ENCODE measurements at places on chromosomes 4 and X. TPM values are rescaled to one million over a fixed set of nuclear protein-coding genes. Genes with fewer than 3 reads are reported as not detected.

Gene ZNF711
- total RNA-seq: 9.3 TPM

GRCh38 chr4:75655562-75655961 is 17.6 kb downstream of the G3BP2 start:
- DNase-seq: no peak

Gene PRDM8
- total RNA-seq: 8.5 TPM

Gene TDO2
- 0.11 TPM for total RNA-seq

DNA sequence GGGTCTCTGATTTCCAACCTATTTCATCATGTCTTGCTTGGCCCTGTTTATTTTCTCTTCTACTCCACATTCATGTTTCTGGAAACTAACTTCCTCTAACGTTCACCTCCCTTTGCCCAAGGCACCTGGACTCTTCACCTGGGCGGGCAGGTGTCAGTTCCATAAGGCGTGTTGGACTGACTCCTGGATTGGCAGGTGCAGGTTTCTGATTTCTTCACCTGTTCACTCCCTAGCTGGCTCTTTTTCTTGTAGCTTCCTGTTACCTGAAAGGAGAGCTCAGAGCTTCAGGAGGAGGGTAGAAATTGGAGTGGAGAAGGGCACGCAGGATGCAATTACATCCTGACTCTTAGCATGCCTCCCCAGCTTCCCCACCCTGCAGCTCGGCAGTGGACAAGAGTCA is 350.8 kb upstream of the KLF3 start:
- DNase-seq: no peak

Gene SHOX
- total RNA-seq: not detected

Gene TMA16
- 26.2 TPM for total RNA-seq

- DNase-seq: no peak
These were observed 67.7 kb downstream of the DCLK2 start for GRCh38 chr4:150145946-150146340.

- no peak for DNase-seq
These were observed 23.3 kb downstream of the PRKX start for GRCh38 chrX:3690140-3690539.

DNA sequence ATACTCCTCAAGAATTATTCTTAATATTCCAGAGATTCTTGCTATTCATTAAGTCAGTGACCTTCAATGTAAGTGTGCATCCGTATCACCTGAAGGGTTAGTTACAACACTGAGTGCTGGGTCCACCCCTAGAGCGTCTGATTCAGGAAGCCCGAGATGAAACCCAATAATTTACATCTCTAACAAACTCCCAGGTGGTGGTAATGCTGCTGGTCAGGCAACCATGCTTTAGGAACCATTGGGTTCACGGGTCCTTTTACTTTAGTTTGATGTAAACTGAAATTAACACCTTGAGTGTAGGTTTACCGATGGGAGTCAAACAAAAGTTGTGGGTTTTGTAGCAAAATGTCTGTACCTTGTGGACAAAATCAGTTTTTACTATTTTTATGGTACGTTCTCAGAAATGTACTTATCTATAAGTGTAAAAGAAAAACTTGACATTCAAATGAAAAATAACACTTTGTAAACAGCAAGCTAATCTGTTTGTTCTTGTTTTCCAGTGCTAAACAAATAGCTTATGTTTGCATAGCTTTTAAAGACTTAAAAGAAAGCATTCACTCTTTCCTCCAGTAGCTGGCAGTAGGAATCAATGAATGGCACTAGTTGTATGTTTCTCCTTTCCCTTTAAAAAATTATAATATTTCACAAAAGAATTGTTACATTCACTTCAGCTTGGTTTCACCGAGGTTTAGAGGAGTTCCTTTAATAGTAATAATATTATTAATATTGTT is 32.7 kb downstream of the ACE2 start:
- DNase-seq: no peak

Gene GABRG1
- not detected for total RNA-seq

Gene CDX4
- not detected for total RNA-seq

Gene XAGE2
- total RNA-seq: 2.7 TPM

Gene UFSP2
- 32.1 TPM for total RNA-seq

Gene G6PD
- 32.6 TPM for total RNA-seq

DNA sequence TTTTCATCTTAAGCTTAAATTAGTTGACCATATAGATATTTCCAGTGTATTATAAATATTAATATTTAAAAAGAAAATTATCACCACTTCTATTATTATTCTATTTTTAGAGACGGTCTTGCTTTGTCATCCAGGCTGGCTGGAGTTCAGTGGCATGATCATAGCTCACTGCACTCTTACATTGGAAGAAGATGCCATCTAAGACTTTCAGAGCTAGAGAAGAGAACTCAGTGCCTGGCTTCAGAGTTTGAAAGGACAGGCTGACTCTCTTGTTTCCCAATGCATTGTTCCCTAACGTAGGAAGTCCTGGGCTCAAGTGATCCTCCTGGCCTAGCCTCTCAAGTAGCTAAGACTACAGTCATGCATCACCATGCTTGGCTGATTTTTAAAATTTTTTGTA is 75.9 kb downstream of the FIP1L1 start:
- DNase-seq: no peak

DNA sequence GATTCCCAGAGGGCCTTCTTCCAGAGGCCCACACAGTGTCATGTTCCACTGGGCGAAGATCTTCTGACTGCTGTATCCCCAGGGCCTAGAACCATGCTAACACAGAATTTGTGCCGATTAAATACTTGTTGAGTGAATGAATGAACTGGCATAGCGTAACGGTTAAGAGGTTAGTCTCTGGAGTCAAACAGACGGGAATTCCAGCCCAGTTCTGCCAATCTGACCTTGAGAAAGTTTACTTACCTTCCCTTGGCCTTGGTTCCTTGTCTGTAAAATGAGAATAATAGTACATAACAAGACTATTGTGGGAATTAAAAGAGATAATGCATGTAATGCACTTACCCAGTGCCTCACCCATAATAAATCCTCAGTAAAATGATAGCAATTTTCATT is 58.3 kb upstream of the PLAC1 start:
- DNase-seq: no peak

DNA sequence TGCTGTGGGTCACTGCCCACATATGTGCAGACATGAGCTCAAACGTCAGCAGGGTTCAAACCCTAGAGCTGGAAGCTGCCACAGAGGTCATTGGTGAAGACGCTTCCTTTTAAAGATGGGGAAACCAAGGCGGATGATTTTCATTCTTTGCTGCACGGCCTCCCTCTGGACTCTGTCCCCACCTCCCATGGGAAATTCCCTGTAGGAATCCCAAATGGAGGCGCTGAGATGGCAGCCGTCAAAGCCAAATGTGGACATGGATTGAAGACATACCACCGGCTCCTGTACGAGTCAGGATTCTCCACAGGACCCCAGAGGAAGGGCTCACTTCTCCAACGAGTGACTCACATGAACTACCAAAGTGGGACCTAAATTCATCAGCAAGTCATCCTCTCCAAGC is 286.4 kb downstream of the CRLF2 start:
- DNase-seq: no peak

GRCh38 chr4:78766650-78767049 is 9.5 kb upstream of the BMP2K start:
- DNase-seq: no peak

- DNase-seq: no peak
These were observed 624.4 kb downstream of the TECRL start for GRCh38 chr4:63784822-63785221.

DNA sequence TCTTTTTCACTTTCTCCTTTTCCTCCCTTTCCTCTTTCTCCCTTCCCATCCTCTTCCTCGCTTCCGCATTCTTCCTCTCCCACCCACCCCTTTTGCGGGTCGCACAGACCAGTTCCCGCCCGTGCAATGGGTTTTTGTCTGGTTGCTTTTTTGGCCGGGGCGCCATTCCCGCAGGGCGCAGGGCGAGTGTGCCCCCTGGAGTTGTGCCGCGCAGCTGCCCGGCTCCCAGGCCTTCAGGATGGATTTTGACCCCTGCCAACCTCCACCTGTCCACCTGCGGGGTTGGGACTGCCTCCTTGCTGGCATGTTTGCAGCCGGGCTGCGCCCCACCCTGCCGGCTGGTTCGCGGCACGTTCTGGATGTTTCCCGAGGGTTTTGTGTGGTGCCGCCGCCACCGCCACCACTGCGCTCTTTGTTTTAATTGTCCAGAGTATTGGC is 578 bp upstream of the SEL1L3 start:
- no peak for DNase-seq

Gene ZNF185
- total RNA-seq: 9.8 TPM

Gene RAB39B
- total RNA-seq: not detected

- peak; percentile 78 for DNase-seq
These were observed 123.6 kb upstream of the RBPJ start for GRCh38 chr4:26197018-26197779.

Gene ZXDA
- 3.8 TPM for total RNA-seq

GRCh38 chr4:120434756-120435155 is 368.1 kb upstream of the MAD2L1 start:
- DNase-seq: no peak

DNA sequence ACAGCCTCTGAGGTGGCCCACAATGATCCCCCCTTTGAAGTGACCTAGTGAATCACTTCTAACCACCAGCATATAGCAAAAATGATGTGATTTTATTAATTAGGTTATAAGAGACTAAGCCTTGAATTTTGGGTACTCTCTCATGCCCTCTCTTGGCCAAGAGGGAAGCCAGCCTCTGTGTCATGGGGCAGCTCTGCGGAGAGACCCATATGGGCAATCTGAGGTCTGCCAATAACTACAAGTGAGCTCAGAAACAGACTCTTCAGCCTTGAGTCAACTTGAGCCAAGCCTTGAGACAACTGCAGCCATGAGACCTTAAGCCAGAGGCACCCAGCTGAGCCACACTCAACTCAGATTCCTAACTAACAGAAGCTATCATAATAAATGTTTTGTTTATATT is 45.7 kb downstream of the MANBA start:
- no peak for DNase-seq

DNA sequence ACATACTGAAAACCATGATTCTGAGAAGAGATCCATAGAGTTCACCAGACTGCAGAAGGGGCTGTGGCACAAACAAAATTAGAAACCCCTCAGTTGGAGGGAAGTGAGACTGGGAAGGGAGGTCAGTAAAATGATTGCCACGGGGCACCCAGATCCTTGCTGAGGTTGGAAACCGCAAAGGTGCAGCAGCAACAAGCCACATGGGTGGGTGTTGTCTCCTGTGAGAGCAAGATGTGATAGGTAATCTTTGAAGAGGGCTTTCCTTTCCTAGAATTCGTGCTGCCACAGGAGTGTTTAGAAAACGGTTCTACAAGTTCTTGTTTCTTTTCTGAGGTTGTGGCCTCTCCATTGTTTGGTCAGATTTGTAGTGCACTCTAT is 85.5 kb downstream of the NFKB1 start:
- no peak for DNase-seq

DNA sequence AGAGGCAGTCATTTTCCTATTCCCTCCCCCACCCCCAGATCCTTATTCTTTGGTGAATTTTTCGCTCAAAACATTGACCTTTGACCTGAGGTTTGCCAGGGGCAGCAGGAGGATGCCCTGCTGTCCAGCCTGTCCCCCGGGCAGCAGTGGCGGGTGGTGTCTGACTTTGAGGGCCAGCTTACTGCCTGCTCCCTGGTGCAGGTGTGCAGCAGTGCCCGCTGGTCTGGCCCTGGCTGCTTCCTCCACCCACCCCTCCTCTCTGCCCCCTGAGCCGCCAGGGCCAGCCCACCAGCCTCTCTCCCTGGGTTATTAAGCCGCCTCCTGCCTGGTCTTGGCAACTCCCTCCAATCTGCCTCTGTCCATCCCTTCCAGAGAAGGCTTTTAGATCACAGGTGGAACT is 40.8 kb upstream of the GRPEL1 start:
- DNase-seq: no peak

DNA sequence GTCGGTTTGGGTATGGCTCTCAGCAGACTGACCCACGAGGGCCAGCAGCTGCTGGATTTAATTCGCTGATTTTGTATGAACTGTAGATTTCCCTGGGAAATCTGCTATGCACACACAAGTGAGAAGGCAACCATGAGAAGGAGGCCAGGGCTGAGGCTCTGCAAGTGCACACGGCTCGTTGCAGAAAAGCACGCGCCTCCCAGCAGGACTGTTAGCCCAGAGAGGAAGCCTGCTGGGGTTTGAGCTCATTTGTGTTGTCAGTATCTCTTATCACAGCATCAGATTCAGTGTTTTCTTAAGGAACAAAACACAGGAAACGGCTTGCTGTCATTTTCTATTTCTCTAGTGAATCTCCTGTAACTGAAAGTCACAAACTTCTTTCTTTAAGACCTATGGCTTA is 296.2 kb upstream of the FAT1 start:
- no peak for DNase-seq

Gene P2RY4
- not detected for total RNA-seq

Gene H2BW2
- total RNA-seq: not detected

Gene ODAM
- not detected for total RNA-seq

- DNase-seq: no peak
These were observed 89.3 kb upstream of the STX18 start for GRCh38 chr4:4631150-4631549.

Data from SJSA1 (cell line).